ENCODE measurements at places on chromosomes 4 and X.

- no peak for DNase-seq
These were observed 28.5 kb downstream of the EDNRA start for GRCh38 chr4:147509386-147509785.

GRCh38 chr4:48949518-48950219 lies 36.4 kb upstream of the CWH43 start:
- no peak for DNase-seq

GRCh38 chr4:70747874-70748273 lies 26.1 kb downstream of the RUFY3 start:
- DNase-seq: no peak

DNA sequence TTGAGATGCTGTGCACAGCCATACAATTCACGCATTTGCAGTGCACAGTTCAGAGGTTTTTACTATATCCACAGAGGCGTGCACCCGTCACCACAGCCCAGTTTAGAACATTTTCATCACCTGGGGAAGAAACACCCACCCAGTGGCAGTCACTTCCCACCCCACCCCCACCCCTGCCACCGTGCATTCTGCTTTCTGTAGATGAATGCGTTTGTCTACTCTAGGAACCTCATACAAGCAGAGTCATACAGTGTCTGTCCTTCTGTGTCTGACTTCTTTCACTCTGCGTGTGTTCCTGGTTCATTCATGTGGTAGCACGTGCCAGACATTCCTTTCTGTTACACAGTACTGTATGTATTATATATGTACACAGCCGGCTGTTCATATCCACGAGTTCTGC lies 122.8 kb downstream of the TBL1X start:
- no peak for DNase-seq

DNA sequence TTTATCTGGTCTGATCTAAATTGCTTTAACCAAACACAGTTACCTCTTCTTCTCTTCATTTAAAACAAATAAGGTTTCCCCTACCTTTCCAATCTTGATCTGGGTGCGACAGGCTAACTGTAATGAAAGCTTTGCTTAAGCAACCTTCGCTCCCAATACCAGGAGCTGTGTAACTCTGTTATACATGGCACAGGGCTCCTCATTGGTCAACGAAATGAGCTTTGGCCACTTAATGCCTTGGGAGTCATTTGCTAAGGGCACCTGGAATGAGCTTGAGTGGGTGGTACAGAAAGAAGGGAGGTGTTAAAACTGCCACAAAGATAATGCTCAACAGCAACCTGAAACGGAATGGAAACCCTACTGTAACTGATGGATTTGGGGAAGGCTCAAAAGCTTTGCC lies 140.5 kb downstream of the CHRNA9 start:
- no peak for DNase-seq

DNA sequence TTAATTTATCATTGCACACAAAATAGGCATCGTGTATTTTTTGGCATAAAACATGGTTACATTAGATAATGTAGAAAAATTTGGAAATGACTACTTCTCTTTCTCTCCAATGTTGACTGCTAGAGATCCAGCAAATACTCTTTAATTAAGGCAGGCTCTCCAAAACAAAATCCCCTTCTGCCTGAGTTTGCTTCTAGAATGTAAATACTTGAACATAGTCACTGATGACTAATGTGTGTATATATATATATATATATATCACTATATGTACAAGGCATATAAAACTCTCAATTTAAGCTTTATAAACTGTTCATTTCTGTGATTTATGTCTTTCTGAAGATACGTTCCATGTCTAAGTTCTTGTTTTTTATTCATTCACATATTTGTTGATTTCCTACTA lies 67.2 kb upstream of the CAMK2D start:
- no peak for DNase-seq

GRCh38 chrX:10725071-10725470 lies 104.7 kb upstream of the MID1 start:
- no peak for DNase-seq

GRCh38 chr4:162126729-162127128 lies 37.1 kb downstream of the FSTL5 start:
- DNase-seq: no peak

DNA sequence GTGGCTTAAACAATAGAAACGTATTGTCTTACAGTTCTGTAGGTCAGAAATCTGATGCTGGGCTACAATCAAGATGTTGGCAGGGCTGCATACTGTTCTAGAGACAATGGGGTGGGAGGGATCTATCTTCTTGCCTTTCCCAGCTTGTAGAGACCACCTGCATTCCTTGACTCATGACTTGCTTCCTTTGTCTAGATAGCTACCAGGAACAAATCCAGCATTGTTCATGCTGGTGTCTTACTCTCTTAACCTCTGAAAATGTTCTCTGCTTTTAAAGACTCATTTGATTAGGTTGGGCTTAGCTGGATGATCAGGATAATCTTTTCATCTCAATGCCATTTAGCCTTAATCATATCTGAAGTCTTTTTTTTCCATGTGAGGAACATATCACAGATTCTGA lies 169.0 kb downstream of the ZNF330 start:
- peak; percentile 68 for DNase-seq

GRCh38 chr4:150256841-150257730 lies 178.8 kb downstream of the DCLK2 start:
- no peak for DNase-seq

- DNase-seq: no peak
These were observed 136.6 kb downstream of the NHS start for GRCh38 chrX:17511556-17511955.

DNA sequence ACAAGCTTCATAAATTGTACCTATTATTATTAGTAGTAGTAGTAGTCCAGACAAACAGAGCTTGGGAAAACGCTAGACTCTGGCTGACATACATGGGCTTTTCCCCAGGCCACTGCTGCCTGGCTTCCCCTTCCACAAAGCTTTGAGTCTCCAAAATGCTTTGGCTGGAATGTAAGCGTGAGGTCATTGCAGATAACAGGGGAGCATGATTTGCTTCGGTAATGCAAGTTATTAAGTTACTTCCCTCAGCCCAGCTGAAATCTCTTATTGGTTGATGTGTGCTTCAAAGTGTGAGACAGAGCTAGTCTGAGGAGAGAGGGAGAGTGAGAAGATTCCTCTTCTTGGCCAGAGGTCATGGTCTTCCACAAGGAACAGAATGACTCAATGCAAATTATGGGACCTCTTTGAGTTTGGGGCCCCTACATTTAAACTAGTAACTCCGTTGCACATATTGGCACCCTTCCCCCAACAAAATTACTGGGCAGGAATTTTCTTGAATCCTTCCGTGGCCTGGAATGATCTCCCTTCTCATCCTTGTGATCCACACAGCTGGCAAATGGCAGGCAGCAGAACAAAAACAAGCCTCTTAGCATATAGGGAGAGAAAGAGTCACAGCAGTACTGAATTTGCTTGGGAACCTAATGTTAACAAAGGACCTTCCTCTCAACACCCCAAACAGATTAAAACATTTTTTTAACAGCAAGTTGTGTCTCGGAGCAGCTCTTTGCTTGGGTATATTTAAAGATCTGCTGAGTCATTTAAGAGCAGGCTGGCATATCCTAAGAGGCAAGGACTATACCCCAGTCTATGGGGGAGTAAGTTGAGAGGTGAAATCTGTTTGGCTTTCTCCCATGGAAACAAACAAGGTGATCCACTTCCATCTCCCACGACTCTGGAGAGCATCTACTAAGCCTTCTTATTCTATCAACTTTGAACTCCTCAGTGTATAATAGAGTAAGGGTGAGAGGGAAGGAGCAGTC lies 19.9 kb downstream of the AR start:
- DNase-seq: no peak

GRCh38 chr4:7060346-7061150 lies 7.3 kb downstream of the GRPEL1 start:
- DNase-seq: no peak

- DNase-seq: no peak
These were observed 2.6 kb downstream of the MSX1 start for GRCh38 chr4:4862071-4862551.

- no peak for DNase-seq
These were observed 654 bp upstream of the STS start for GRCh38 chrX:7146703-7147412.

DNA sequence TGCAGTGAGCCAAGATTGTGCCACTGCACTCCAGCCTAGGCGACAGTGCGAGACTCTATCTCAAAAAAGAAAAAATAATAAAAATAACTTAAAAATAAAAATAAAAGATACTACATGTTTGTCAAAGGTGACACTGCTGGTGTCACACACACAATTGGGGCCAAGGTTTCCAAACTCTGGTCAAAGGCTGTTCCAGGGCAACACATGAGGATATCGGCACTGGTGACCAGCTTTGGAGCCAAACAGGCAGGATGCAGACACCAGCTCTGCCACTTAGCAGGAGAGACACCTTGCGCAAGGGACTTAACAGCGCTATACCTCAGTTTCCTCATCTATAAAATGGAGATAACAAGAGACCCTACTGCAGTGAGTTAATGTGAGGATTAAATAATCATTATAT lies 52.3 kb downstream of the CD99L2 start:
- no peak for DNase-seq

GRCh38 chrX:153984351-153985178 lies 12.0 kb downstream of the TMEM187 start:
- no peak for DNase-seq

- DNase-seq: no peak
These were observed 120.2 kb downstream of the BMPR1B start for GRCh38 chr4:94877973-94878372.

GRCh38 chrX:120647127-120647526 lies 17.3 kb upstream of the C1GALT1C1 start:
- no peak for DNase-seq

DNA sequence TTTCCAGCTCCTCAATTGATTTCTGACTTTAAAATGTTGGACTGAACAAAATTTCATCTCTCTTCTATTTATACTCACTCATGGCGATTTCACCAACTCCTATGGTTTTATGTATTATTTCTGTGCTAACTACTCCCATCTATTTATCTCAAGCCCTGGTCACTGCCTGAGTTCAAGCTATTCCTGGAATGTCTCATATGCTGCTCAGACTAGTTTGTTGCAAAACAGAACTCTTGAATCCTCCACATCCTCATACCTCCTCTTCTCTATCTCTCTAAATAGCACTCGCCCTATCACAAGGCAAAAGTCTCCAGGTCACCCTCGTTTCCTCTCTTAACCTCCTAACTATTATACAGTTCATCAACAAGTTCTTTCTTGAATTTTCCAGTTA lies 19.0 kb upstream of the DDX60 start:
- no peak for DNase-seq

- DNase-seq: no peak
These were observed 67.9 kb downstream of the TAB3 start for GRCh38 chrX:30821116-30821515.

- DNase-seq: no peak
These were observed 221.3 kb downstream of the IDS start for GRCh38 chrX:149283853-149284252.

DNA sequence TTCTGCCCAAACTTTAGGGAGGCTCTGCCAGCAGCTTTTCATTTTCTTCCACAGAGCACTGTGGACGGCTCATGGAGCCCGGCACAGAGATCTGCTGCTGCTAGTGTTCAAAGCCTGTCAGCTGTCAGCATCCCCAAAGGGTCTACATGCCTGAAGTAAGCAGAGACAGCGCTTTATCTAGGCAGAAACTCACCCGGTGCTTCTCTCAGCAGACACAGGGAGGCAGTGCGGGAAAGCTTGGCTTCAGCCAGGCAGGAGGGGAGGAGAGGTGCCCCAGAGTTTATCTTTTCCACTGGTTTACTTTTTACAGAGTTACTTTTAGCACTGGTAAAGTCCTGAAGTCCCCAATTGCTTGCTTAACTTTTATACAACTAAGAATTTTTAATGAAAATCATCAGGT lies 339.3 kb downstream of the NKX6-1 start:
- DNase-seq: peak; percentile 2

DNA sequence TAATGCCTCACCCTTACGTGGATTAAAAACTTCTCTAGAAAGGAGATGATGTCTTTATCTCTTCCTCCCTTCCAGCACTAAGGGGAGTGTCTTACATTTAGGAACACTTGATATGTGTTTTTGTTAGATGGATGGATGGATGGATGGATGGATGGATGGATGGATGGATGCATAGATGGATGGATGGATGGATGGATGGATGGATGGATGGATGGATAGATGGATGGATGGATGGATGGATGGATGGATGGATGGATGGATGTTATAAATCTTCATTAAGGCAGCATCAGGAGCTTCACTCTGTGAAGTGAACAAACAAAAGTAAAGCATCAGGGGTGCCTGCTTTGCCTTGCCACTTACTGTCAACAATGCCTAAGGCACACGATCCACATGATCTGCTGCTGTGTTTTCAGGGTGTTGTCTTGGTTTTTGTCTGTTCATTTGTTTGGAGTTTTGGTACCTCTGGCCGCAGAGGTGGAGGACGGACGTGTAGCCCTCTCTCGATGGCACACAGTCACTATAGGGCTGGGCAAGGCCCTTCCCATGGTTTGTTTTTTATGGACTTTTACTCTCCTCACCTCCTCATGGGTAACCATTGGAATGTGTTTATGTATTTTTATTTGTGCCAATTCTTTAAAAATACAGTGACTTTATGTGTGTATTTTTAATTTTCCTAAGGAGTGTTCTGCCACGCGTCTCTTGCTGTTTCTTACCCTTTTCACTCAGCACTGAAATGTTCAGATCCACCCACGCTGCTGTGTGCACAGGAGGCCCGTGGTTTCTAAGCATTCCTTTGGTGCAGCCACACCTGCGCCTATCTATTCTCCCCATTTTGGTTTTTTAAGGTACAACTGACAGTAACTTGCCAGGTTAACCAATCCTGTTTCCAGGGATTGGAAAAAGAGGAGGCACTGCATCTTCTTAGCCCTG lies 91.8 kb upstream of the ENPP6 start:
- DNase-seq: no peak

GRCh38 chr4:5051278-5052203 lies at the start of gene STK32B:
TSS of gene STK32B (plus strand) at chr4:5051480.
- peak; percentile 64 for DNase-seq

DNA sequence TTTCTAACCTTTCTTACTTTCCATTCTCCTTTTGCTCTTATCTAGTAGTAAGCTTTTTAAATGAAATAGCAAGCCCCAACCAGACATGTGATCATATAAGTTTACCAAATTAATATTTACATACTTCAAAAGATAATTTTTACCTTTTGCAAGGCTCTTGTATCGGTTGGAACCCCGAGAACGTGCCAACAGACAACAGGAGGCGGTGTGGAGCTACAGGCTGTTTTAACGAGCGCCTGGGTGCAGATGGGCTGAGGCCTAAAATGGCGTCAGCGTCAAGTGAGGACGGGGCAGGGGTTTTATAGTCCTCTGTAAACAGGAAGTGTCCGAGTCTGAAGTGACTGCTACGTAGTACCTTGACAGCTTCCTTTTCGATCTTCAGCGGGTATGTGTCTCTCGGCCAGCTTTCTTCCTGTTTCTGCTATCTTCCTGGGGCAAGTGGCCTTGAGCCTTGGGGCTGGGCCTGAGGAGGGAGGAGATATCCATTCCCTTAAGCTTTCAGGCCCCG lies 342.7 kb downstream of the GALNTL6 start:
- DNase-seq: no peak
